ENCODE measurements at places on chromosomes 16 and 17.

DNA sequence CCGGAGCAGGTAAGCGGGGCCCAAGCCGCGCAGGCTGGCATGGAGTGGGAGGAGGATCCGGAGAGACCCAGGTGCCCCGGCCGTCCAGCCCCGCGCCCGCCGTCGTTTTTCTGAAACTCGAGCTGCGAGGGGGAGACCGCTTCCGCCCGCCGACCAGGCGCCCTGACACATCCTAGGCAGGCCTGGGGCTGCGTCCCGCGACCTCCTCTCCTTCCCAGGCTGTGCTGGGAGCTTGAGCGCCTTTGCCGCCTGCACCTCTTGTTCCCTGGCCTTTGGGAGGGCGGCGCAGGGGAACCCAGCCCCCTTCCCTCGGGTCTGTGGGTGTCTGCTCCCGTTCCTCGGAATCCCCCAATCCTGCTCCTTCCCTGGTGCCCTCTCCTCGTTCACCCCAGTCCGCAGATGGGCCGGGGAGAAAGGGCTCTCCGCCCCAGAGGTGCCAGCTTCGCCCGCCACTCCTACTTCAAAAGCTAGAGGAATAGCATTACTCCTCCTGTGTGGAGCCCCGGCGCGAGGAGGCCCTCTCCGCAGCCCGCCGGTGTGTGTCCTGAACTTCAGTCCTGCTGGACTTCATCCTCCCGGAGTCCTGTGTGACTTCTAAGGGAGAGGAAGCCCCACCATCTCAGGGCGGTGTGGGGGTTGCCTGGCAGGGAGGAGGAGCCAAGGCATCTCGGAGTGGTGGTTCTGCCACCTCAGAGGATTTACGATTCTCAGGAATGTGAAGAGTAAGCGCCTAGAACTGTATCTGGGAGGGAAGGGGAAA is 1.0 kb downstream of the NHERF1 start:
- no peak for DNase-seq

DNA sequence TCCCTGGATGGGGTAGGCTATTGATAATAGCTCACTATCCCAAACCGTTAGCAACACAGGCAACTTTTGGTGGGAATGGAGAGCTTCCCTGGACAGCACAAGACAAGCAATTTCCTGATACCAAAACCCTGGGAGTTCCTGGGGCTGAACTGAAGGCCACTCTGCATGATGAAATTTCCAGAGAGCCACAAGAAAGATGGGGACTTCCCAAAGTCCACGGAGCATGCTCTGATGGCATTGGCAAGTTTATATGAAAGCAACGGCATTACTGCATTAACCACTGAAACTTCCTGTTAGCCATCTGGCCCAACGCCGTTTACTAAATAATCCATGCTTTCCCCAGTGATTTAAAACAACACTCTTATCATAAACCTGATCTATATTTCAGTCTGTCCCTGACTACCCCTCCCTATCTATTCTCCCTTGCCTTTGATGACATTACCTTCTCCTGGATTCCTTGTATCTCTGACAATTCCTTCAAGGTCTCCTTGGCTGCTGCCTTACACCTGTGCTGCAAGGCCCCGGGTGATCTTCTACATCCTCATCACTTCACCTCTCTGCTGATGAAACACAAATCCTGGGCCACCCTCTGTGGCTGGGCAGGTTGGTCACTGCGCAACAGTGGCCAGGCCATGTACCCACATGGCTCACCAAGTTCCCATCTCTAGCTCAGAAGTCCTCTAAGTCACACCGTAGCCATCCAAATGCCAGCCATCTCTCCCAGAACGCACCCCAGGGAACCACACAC is 108.5 kb upstream of the RCVRN start:
- DNase-seq = no peak

DNA sequence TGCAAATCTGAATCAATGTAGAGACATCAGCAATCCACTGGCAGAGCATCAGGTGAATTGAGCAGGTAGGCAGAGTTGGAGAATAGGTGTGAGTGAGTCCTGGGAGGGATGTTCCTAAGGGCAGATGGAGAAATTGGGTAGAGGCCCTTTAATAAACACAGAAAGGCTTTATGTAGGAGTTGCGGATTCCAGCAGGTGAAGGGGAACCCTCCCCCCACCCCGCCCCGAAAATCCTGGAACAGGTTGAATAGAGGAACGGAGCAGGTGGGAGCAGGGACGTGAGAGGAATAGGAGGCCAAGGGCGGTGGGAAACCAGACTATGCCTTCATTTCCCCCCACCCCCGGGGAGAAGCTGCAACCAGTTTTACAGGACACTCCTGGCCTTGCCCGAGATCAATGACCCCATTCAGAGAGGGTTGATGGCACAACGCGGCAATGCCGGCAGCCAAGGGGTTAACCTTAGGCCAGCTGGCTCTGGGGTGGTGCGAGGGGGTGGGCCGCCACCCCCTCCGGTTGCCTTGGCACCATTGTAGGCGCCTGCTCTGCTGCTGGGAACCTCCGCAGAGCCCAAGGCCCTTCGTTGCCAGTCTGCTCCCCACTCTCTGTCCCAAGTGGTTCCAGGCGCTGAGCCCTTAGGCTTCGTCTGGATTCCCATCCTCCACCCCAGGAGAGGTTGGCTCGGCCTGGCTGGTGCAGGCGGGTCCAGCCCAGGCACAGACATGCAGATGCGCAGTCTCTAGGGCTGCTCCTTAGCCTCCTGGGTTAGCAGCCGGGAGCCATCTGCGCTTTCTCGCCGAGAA is 814 bp upstream of the RUNDC3A start:
- DNase-seq = no peak

- DNase-seq = peak; percentile 83
Observed at GRCh38 chr17:35764123-35764991, 3.7 kb downstream of the C17orf50 start.

DNA sequence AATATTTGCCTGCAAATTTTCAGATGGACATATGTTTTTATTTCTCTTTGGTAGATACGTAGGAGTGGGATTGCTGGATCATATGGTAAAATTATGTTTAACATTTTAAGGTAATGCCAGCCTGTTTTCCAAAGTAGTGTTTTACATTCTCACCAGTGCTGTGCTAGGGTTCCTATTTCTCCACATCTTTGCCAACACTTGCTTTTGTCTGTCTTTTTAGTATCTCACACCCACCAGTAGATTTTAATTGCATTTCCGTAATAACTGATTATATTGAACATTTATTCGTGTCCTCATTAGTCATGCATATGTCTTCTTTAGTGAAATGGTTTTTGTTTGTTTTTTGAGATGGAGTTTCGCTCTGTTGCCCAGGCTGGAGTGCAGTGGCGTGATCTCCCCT is 58.4 kb downstream of the MRTFB start:
- DNase-seq = no peak

GRCh38 chr16:64282181-64282580 is 839.7 kb downstream of the CDH11 start:
- DNase-seq = no peak

DNA sequence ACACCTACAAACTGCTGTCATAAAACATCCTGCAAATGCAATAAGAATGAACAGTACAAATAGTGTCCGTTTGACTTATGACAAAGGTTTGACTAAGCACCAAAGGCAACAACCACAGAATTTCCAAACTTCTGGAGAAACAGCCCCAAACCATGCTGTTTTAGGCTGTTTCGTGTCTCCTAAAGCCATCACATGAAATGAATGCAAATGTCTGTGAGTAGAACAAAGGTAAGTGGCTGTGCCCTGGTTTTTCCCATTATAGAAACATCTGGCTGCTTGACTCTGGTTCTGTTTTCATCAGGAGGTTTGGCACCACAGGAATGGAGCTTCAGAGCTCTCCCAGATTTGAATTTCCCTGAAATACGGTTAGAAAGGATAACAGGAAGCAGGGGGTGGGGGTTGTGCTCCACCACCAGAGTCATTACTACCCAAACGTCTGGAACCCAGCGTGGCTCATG is 4.6 kb upstream of the EMP2 start:
- DNase-seq = no peak

- no peak for DNase-seq
Observed at GRCh38 chr17:1124896-1125787, 54.6 kb downstream of the ABR start.

DNA sequence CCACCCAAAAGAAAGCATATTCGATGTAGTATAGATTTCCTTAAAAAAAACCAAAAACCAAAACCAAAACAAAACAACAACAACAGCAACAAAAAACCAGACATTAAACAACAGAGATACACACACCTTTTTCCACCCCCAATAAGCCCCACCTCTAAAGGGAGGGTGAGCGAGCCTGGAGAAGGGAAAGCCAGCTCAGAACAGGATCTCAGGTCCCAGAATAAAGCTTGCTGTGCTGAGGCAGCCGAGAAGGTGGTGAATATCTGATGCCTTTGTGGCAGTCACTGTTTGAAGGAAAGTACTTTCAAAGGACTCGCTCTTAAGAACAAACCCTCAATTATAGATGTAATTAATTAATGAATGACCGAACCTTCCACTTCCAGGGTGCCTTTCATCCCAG is 470 bp downstream of the KRT23 start:
- DNase-seq = no peak

GRCh38 chr16:12259651-12260050 is 283.1 kb downstream of the SNX29 start:
- no peak for DNase-seq

DNA sequence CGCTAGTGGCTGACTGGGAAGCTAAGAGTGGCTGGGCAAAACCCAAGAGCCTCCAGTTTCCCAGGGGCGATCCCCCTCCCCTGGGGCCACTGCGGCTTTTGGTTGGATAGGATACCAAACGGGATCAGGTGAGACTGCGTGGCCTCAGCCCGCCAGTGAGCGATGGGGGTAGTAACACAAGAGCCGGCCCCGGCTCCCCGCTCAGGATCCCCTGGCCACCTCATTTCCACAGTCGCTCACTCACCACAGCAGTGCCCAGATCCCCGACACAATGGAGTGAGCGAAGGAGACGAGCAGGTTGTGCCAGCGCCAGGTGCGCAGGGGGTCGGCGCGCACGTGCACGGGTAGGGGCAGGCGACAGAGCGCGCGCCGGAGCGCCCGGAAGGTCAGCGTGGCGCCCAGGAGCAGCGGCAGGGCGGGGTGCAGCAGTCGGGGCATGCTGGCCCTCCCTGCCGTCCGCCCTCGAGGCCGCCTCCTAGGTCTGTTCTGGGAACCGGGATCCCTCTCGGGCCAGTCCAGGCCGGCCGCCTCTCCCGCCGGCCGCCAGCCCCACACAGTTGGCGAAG is 290 bp downstream of the TLCD1 start:
- DNase-seq = peak; percentile 62

DNA sequence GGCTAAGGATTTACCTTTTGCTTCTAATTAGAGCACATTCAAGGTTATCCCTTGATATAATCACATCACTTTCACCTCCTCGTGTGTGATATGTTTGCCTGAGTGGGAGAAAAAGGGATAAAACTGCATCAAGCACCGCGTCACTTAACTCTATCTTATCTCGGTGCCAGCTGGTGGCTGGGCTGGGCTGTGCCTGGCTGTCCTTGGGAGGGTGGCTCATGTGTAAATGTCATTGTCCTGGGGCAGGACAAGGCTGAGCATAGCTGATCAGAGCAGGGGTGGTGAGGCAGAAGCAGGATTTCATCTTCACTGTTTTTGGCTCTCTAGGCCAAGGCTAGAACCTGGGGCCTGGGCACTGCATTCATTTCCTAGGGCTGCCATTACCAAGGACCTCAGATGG is 105.3 kb downstream of the RAP1GAP2 start:
- no peak for DNase-seq

GRCh38 chr17:5131146-5131715 is 15.4 kb downstream of the USP6 start:
- DNase-seq = peak; percentile 7

- DNase-seq = no peak
Observed at GRCh38 chr17:81126281-81127132, 38.8 kb upstream of the PVALEF start.

DNA sequence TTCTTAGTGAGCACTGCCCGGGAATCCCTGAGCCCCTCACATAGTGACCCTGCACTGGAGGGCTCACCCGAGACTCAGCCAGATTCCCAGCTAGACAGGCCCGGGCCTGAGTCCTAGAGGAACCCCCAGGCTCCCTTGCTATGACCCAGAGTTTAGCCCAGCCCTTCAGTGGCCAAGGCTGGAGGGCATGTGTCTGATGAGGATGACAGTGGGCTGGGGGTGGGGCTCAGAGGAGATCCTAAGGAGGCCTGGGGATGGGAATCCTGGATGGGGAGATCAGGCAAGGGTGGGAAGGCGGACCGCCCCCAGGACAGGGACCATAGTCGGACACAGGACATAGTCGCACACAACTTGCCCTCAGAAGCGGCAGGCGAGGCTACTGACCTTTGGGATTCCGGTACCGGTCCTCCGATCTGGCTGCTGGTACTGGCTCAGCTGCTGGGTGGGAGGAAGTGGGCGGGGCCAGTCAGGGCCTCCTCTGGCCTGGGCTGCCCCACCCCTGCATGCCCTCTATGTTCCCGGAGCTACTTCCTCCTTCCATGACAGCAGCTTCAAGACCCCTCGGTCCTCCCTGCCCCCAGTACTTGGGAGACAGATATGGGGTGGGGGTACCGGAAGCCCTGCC is 1.1 kb downstream of the CD79B start:
- DNase-seq = no peak

- DNase-seq = no peak
Observed at GRCh38 chr17:8912084-8912981, 44.9 kb upstream of the PIK3R6 start.

DNA sequence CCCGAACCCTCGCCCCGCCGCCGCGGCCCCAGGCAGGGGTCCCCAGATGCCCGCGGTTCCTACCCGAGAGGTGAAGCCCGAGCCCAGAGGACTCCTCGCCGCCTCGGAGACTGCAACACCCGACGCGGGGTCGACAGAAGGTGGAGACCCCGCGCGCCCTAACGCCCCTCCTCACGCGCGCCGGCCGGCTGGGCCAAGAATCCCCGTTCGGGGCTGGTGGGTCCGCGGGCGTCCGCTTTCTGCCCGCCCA is 515 bp downstream of the SUMO2 start:
- no peak for DNase-seq

DNA sequence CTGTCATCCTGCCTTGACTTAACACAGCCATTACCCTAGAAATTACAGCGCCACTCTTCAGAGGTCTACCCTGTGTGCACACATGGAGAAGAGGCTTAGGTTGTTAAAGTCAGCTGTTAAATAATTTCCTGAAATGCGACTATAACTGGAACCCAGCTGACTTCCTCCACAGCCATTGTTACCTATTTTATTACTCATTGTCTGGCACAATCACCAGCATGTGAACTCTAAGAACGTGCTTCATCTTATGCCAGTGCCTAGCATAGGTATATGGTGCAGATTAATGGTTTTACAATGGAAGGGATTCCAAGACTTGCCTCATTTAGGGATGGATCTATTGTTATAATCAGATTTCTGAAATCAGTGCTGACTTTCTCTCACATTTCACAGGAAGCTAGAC is 11.9 kb downstream of the RDM1 start:
- DNase-seq = no peak

GRCh38 chr16:35747658-35748455 is 2288.4 kb downstream of the TP53TG3F start:
- DNase-seq = no peak

GRCh38 chr16:51306116-51306515 is 155.0 kb upstream of the SALL1 start:
- no peak for DNase-seq

- DNase-seq = no peak
Observed at GRCh38 chr16:17770104-17770503, 299.3 kb upstream of the XYLT1 start.

- no peak for DNase-seq
Observed at GRCh38 chr16:12801511-12802042, 2.1 kb downstream of the CPPED1 start.
